Activated CD4-positive, alpha-beta memory T cell treated with anti-CD3 and anti-CD28 coated beads, Interleukin-2, amount 10 ng/mL, durations not matched to agents 7 days and 5 days (primary cell): ENCODE measurements at places on chromosomes 5 and 9. TPM values are rescaled to one million over a fixed set of nuclear protein-coding genes. Genes with fewer than 3 reads are reported as not detected.

DNA sequence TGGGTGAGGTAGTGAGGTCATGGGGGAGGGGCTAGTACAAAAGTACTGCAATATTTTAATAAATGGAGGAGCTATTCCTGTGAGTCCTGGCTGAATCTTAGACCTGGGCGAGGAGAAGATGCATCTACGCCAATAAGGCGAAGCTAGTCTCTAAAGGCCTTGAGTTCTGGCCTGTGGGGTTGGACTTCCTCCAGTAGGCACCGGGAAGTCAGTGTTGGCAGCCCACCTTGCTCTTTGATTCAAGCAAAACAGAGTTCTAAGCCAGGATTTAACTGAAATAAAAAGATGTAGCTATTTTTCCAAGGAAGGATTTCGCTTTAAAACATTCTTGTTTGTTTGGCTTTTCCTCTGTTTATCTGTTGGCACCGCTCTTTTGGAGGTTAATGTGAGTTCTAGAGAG lies 244.6 kb downstream of the KIF4B start:
- DNase-seq = no peak

DNA sequence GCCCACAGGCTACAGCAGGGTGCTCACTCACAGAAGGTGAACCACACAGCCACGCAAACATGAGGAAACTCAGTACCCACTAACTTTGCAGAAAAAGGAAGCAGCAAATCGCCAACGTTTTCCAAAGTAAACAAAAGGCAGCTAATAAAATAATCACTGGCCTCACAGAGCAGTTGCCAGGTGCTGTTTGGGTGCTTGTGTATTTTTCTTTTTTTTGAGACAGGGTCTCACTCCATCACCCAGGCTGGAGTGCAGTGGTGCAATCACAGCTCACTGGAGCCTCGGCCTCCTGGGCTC lies 3.8 kb downstream of the SNAPC4 start:
- no peak for DNase-seq

DNA sequence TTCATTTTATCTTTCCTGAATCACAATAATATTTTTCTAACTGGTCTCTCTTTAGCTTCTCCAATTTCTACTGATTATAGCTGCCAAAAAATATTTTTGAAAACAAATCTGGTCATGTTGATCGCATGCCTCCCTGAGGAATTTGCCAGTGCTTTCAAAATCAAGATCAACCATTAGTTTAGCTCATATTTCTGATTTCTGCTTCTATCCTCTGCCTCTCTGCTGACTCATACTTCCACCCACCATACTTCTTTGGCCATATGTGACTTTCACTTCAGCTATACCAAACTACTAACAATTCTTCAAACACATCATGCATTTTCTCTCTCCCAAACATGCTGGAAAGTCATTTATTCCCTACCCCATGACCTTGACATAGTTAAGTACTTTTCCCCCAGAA lies 636.5 kb downstream of the TLE1 start:
- DNase-seq = no peak

DNA sequence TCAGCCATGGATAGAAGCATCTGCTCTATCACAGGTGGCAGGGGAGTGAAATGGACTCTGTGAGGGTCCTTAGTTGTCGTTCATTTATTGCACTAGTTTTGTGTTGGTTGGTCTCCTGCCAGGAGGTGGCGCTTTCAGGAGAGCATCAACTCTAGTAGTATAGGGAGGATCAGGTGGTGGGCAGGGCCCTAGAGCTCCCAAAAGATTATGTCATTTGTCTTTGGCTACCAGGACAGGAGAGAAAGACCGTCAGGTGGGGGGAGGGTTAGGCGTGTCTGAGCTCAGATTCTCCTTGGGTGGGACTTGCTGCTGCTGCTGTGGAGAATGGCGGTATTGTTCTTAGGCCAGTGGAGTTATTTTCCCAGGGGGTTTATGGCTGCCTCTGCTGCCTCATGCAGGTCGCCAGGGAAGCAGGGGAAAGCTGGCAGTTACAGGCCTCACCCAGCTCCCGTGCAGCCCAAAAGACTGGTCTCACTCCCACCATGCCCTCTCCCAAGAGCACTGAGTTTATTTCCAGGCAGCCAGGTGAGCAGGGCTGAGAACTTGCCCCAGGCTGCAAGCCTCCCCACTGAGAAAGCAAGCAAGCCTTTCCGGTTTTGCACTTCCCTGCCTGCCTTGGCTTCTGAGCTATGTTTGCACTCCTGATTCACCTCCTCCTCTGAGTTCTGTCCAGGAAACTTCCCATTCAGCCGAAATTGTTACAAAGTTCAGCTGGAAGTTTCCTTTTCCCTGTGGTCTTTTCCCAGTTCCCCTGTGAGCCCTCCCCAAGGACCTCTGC lies 317.3 kb downstream of the TAF11L14 start:
- no peak for DNase-seq

- no peak for DNase-seq
Measured at GRCh38 chr5:140548791-140549190, 1.3 kb downstream of the EIF4EBP3 start.

- no peak for DNase-seq
Measured at GRCh38 chr9:24832307-24832706, 286.6 kb upstream of the IZUMO3 start.

- no peak for DNase-seq
Measured at GRCh38 chr5:88892669-88893068, 9.7 kb upstream of the MEF2C start.

GRCh38 chr5:83104021-83104420 lies 26.7 kb downstream of the XRCC4 start:
- DNase-seq = no peak

ANKRD31 gene
- 0.18 TPM for total RNA-seq

GPRIN1 gene
- 3.7 TPM for total RNA-seq

TMEM215 gene
- not detected for total RNA-seq

MARVELD2 gene
- 0.23 TPM for total RNA-seq
